ENCODE measurements at places on chromosomes 4 and X. TPM values are rescaled to one million over a fixed set of nuclear protein-coding genes. Genes with fewer than 3 reads are reported as not detected.

GRCh38 chrX:154353172-154353843 lies 21.1 kb downstream of the FLNA start:
- no peak for ATAC-seq

DNA sequence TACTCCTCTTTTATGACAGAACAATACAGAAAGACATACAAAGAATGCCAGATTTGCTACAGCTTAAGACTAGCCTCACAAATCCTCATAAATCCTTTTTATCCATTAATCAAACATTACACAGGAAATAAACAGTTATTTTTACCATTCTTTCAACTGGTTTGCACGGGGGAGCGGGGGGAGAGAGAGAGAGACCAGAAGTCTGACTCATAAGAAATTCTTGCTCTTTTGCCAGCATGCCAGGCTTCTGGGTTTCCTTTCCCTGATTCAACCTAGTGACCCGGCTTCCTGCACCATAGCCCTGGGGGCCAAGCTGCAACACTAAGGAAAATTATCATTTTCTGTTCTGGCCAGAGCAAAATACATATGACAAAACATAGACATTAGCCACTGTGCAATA lies 6.8 kb upstream of the RRAGB start:
- ATAC-seq, result peak; percentile 61

DNA sequence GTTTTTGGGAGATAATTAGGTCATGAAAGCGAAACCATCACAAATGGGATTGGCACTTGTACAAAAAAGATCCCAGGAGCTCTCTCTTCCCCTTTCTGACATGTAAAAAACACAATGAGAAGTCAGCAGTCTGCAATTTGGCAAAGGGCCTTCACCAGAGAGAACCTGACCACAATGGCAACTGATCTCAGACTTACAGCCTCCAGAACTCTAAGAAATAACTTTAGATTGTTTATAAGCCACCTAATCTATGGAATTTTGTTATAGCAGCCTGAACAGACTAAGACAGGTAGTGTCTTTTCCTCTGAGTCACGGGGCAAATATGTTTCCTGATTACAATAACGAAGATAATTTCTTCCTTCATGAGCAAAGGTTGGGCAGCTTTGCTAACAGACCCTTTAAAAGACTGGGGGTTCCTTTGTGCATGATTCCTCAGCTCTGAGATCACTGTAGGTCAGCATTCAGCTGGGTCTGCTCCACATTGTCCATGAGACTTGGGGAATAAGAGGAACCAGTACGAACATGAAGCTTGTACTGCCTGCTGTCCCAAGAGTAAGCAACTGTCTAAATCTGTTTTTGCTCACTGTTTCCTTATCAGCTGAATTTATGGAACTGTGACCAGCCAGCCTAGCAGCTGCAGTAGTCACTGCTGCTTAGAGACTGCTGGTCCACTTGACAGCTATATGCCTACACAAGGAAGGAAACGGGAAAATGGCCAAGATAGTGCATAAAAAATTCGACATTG lies 191.6 kb downstream of the ANAPC10 start:
- ATAC-seq, result no peak

DNA sequence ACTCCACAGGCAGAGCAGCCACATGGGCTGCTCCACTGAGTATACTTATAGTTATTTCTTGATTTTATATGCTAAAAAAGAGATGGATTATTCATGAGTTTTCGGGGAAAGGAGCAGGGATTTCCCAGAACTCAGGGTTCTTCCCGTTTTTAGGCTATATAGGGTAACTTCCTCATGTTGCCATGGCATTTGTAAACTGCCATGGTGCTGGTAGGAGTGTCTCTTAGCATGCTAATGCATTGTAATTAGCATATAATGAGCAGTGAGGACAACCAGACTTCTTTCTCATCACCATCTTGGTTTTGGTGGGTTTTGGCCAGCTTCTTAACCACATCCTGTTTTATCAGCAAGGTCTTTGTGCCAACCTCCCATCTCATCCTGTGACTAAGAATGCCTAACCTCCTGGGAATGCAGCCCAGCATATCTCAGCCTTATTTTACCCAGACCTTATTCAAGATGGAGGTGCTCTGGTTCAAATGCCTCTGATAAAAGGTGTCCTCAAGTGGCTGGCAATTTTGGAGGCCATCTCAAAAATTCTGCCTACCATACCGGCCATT lies 213.0 kb upstream of the VEGFC start:
- ATAC-seq, result no peak

DNA sequence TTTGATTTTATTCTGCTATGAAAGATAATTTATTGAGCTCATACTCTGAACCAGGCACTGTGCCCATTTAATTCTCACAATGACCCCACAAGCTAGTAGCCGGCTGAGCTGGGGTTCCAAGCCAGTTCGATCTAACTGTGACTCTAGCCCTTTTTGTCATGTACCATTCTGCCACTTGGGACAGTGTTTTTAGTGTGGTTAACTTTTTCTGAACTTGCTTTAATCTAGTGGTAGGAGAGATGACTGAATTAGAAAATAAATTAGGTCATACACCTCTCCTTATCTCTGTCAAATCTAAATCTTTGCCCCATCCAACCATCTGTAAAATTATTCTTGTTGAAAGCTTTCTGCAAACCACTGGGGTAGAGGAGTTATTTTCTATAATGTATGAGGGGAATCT lies 136.0 kb downstream of the CBR4 start:
- no peak for ATAC-seq

DNA sequence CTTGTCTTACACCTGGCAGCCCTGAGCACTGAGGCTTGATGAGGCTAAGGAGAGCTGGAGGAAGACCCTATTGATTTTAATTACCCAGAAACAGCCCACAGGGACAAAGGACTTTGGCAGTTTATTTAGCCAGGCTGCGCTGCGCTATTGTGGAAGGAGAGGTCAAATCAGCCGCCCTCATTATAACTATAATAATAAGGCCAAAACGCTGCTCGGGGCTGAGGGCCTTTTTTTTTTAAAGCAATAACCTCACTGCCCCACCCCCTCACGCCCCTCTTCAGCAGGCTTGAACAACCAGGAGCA lies 60.6 kb upstream of the NKX1-1 start:
- ATAC-seq, result no peak

The FSTL5 gene
- total RNA-seq, result not detected

DNA sequence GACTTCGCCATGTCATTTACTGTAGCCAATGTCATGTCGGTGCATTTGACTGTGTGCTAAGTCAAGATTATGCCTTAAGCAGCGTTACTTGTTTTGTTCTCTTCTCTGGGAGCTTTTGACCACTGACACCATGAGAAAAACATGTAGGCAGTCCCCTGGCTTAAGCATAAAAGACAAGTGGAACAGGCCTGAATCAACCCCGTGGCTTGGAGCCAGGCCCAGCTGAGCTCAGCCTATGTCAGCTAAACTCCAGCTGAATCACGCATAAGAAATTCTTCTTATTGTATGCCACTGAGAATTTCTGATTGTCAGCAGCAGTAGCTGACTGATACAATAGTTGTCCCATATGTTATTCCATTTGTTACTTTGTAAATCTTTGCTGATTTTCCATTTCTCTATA lies 261.9 kb downstream of the CBLL2 start:
- ATAC-seq, result peak; percentile 90

The IL13RA1 gene
- total RNA-seq, result 82.2 TPM

GRCh38 chrX:132092439-132093065 lies 35.3 kb downstream of the FRMD7 start:
- peak; percentile 84 for ATAC-seq

The PDZD4 gene
- 0.68 TPM for total RNA-seq

GRCh38 chrX:148309413-148309812 lies 191.0 kb upstream of the AFF2 start:
- no peak for ATAC-seq

The PCDH7 gene
- 13.6 TPM for total RNA-seq

- no peak for ATAC-seq
Measured at GRCh38 chr4:8730681-8731080, 138.1 kb downstream of the CPZ start.

All from esophagus mucosa (tissue), 1 donor.